ENCODE measurements at places on chromosomes 12 and 14. TPM values are rescaled to one million over a fixed set of nuclear protein-coding genes. Genes with fewer than 3 reads are reported as not detected.

Gene RSRC2
- 88.1 TPM for total RNA-seq

GRCh38 chr14:102493096-102493495 is 16.5 kb downstream of the ANKRD9 start:
- no peaks in the 10 kb centered on the region for H3K36me3 ChIP-seq
- no peak overlapping the region for H3K4me3 ChIP-seq
- no peaks in the 10 kb centered on the region for H3K4me1 ChIP-seq
- no peak overlapping the region for H3K27ac ChIP-seq
- peak; percentile 42 for DNase-seq

DNA sequence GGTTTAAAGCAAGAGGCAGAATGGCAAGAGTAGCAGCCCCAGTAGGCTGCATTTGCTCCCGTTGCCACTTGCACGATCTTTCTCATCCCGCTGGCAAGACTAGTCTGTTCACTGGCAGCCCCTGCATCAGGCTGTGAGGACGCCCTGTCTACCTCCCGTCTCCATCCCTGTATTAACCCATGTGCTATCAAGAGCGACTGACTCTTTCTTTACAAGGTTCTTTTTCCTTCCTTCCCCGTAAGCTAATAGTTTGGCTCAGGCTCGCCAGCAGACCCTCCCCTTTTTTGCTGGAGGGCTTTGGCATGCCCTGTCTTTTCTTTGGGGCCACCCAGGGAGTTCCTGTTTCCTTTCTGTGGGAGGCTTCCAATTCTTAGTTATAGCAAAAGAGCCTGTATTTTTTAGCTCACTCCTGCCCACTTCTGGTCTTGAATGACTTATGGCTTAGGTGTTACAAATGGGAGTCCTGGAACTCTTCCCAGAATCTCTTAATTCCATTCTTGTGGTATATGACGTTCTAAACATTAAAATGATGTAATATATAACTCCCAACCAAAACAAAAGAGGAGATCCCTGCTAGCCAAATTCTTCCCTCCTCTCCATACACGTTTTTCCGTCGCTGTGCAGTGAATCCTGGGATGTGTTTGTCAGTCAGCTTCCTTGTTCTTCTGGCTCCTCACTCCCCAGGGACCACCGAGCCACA is 149.0 kb downstream of the PRKCH start:
- H3K36me3 ChIP-seq = no peaks in the 10 kb centered on the region
- H3K27ac ChIP-seq = peak overlapping the region; percentile 86
- H3K27me3 ChIP-seq = no peaks in the 10 kb centered on the region

Gene CLEC12A
- not detected for total RNA-seq

Gene SMCO3
- not detected for total RNA-seq

- no peaks in the 10 kb centered on the region for H3K27me3 ChIP-seq
- no peaks in the 10 kb centered on the region for H3K4me1 ChIP-seq
- no peak overlapping the region for H3K4me3 ChIP-seq
- H3K36me3 ChIP-seq = no peaks in the 10 kb centered on the region
- no peak for DNase-seq
- no peak overlapping the region for H3K27ac ChIP-seq
These were observed 293.4 kb downstream of the EGLN3 start for GRCh38 chr14:33657476-33657875.

DNA sequence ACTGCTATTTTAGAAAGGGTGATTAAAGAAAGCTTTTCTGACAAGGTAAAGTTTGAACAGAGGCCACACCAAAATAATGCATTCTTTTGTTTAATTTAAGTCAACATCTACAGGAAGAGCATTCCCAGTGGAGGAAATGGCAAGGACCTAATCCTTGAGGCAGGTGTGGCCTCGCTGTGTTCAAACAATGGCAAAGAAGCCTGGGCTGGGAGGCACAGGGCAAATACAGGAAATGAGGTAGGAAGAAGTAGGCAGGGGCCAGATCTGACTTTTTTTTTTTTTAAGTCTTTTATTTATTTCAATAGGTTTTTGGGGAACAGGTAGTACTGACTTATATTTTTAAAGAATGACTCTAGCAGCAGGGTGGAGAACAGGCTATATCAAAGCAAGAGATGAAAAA is 53.5 kb downstream of the ARMH4 start:
- H3K27me3 ChIP-seq = no peaks in the 10 kb centered on the region
- H3K4me1 ChIP-seq = no peaks in the 10 kb centered on the region
- DNase-seq = peak; percentile 64
- no peak overlapping the region for H3K27ac ChIP-seq

Gene ZNF664
- total RNA-seq = 144 TPM

DNA sequence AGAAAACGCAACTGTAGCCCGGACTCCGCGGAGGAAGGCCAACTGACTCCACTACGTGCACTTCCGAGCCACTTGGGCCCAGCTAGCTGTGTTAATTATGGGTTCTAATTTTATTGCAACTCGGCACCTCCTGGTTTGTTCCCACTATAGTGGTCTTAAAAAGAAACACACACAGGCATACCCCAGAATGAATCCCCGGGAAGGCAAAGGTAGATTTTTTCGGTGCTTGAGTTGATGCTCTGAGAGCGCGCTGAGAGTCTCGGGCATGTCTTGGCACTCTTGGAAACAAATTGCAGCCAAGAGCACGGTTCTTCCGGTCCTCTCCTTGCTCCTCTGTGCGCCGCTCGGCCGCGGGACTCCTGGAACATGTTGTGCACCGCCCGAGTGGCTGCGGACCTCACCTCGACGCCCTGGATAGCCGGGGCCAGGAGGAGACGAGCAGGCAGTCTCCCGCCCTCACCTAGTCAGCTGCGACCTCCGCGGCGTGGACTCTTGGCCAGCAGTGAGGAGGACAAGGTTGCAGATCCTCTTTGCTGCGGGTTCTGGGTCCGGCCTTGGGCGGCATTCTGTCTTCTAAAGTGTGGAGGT is 6.8 kb upstream of the PAX9 start:
- no peaks in the 10 kb centered on the region for H3K36me3 ChIP-seq
- peak; percentile 57 for DNase-seq
- no peak overlapping the region for H3K4me3 ChIP-seq
- peaks cover 14% of the 10 kb centered on the region for H3K4me1 ChIP-seq
